ENCODE measurements at places on chromosomes 1 and 21.

- DNase-seq: no peak
Observed at GRCh38 chr1:15288173-15288926, 41.3 kb downstream of the FHAD1 start.

- no peak for DNase-seq
Observed at GRCh38 chr1:85019994-85020393, 23.1 kb upstream of the MCOLN2 start.

GRCh38 chr1:208766832-208767231, 522.6 kb upstream of the PLXNA2 start:
- no peak for DNase-seq

- DNase-seq: no peak
Observed at GRCh38 chr1:71885171-71885570, 397.2 kb downstream of the NEGR1 start.

DNA sequence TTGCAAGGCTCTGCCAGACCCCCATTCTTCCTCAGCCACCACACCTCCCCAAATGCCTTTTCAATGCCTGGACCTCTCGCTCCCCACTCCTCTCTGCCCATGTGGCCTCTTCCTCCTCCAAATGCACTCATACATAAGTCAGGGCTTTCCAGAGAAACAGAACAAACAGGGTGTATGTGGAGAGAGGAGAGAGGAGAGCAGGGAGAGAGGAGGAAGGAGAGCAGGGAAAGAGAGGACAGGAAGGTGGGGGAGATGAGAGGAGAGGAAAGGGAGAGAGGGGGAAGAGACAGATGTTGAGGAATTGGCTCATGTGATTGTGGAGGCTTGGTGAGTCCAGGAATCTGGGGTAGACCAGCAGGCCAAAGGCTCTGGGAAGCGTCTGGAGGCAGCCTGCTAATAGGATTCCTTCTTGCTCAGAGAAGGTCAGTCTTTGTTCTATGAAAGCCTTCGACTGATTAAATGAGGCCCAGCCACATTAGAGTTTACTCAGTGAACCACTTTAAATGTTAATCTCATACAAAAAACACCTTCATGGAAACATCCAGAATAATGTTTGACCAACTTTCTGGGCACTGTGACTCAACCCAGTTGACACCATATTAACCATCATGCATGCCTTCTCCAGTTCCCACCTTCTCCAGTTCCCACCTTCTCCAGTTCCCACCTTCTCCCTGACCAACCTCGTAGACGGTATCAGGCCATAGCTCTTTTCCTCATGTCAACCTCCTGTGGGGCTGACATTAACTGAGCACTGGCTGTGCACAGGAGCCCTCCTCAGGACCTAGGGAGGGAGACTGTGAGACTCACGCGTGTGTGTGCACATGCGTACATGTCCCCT, 11.3 kb upstream of the LGR6 start:
- DNase-seq: no peak

DNA sequence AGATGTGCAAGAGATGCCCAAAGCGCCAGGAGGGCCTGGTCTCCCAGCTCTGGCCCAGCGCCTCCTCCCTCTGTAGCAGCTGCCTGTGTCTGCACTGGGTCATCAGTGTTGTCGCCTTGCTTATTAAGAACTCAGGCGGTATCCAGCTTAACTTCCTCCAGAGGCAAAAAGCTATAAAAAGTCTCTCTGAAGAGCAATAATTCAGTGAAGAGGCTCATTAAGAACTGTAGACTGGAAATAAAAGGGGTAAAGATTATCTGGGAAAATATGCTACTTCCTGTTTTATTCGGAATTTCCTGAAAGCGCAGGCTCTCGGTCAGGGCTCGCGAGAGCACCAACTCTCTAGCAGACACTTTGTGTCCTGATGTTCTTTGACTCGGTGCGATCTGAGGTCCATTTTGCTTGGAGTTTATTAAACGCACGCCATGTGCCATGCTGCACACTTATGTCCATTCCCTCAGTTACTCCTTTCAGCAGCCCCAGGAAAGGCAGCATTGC, 70.4 kb downstream of the MRPS6 start:
- DNase-seq: no peak

DNA sequence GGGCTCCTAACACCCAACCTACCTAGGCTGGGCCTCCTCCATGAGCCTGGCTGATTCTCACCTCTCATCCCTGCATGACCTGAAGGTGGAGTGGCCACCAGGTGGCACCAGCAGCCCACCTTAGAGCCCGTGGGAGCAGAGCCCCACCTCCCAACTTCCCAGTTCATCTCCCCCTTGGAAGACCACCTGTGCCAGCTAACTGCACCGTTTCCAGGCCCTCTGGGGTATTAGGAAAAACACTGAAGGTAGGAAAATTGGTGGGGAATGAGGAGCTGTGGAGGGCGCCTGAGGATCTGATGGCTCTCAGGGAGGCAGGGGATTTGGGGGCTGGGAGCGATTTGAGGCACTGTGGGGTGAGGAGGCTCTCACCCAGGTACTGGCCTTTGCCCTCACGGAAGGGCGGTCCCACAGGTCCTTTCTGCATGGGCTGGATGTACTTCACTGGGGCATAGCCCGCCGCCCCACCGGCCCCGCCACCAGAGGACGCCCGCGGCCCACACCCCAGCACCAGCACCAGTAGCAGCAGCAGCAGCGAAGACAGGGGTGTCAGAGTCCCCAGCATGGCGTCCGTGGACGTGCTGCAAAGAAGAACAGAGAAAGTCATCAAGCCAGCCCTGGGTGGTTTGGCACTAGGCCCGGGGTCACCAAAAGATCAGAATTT, 11.1 kb downstream of the ADPRS start:
- peak; percentile 74 for DNase-seq

DNA sequence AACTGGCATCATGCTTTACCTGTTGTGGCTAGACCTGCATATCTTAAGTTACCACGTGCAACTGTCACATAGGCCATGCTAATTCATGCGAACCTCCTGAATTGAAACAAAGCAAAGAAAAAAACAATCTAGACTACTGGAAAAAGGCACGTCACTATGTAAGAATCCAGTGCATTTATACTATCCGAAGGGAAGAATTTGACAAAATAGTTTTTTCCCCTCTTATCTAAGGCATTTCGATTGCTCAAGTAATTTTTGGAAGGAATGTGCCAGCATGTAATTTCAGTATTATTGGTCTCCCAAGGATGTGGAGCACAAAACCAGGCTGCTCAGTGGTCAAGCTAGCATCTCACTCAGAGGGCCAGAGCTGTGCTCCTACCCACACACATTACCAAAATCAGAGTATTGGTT, 31.5 kb upstream of the C1orf198 start:
- no peak for DNase-seq

Measured in T1000 (cell line).